ENCODE measurements at places on chromosomes 6 and 20.

DNA sequence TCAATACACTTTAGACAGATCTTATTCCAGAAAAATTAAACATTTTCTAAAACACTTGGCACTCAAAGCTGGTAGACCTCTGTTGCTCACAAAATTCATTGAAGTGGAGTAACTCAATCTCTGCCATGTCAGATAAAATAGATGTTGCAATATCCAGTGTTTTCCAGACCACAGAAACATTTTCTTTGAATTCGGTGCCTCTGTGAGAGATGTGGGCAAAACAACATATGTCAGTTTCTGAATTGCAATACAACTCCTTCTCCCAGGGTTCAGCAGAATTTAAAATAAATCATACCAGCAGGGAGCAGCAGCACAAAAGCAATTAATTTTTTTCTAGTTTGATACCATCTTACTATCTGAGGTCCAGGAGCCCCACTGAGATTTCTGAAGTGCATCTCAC, 11.3 kb upstream of the PKHD1 start:
- DNase-seq: no peak

GRCh38 chr6:14386263-14386662, 268.7 kb downstream of the CD83 start:
- DNase-seq: no peak

GRCh38 chr6:107056796-107057195, 28.8 kb downstream of the MTRES1 start:
- DNase-seq: no peak

GRCh38 chr6:165562421-165563090, 100.5 kb downstream of the PDE10A start:
- DNase-seq: no peak

- peak; percentile 20 for DNase-seq
These were observed 279.8 kb downstream of the EPHA7 start for GRCh38 chr6:93139408-93140081.

DNA sequence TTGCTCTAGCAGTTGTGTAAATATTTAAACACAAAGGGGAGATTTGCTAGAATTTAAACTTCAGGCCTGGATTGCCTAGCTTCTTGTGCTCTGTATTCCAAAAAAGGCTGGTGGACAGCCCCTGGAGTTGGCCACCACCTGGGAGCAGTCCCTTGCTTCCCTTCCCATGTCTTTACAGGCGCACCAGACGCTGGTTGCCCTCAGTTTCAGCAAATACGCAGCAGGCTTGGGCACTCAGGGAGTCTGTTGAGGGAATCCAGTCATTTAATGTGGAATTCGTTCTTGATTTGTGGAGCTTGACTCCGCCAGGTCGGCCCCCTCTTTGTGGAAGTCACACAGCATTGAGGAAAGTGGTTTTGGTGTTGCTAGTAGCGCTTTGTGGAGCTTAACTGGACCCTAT, 156.8 kb downstream of the DTNBP1 start:
- DNase-seq: no peak

DNA sequence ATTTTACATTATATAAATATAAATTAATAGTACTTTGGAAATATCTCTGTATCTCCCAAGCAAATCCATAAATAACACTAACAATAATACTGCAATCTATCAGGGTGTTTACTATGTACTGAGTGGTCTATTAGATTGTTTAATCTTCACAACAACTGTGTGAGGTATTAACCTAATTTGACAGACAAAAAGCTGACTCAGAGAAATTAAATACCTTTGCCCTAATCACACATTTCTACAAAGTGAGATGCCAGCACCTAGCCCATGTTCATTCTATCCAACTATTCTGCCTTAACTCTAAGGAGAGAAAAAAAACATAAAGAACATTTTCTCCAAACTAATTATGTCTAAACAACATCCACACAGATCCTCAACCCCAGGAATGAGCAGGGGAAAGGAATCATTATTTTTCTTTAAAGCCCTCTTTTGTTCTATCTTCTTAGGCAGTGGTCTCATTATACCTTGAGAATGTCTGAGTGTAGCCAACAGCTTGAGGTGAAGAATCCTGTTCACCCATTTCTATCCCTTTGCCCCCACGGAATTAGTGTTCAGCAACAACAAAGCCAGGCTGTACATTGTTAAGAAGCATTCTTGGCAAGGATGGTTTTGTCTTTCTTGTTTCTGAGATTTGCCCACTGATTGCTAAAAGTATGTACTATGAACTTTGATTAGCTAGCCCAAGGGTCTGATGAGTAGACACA, 42.7 kb downstream of the PRL start:
- no peak for DNase-seq

- DNase-seq: peak; percentile 2
These were observed at the start of gene TSHZ2 for GRCh38 chr20:52972190-52972937. TSS of gene TSHZ2 (plus strand) at chr20:52972358. CDS start at chr20:52973294, 936 bp downstream.

DNA sequence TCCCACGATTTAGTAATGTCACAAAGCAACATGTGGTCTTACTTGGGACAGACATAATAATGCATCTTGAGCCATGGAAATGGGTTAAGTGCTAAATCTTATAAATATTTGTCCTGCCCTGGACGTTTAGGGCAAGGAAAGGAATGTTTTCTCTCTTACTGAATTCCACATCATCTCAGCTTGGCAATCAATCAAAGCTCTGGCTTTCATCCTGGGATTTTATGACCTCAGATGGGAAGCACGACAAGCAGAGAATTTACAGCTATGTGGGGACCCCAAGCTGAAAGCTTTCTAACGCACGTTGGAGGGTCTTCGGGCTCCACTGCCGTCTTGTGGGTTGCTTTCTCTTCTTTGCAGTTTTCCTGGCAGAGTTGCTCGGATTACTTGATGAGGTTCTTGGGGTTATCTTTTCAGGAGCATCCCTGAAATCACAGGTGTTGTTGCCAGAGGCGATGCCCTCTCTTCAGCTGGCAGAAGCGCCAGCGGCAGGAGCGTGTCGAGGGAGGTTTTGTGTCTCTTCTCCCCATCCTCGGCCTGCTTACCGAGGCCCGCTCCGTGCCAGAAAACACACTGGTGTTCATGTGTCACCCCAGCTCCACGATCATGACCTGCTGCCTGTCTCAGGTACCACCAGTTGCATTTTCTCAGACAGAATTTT, 73.4 kb upstream of the FRMD1 start:
- DNase-seq: no peak

GRCh38 chr20:20823476-20823881, 111.0 kb upstream of the RALGAPA2 start:
- DNase-seq: no peak

DNA sequence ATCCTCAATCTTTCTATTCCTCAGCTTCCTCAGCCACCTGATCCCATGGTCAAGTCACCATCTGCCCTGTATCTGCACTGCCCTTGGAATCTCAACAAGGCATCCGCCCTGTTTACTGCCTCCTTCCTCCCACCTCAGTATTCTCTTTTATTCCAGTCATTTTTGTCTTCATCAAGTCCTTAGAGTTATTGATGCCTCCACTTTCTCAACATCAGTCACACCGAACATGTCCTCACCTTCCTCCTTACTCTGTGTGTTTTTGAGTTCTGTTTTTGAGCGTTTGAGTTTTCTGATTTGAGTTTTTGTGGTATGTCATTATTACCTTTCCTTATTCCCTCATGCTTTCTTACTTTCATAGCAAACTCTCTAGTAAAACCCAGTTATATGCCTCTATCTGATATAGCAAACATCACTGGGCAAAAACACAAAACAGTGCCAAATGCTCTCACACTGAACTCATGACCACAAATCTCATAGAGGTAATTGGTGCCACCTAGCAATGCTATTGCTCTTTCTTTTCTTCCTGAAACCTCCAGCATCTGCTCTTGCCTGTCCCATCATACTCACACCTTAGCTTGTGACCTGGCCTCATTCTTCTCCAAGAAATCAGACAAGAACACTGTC, 11.8 kb upstream of the GNRH2 start:
- DNase-seq: no peak

GRCh38 chr6:44377484-44377883, 10.0 kb upstream of the CDC5L start:
- no peak for DNase-seq

GRCh38 chr6:41427642-41428335, 92.4 kb downstream of the NCR2 start:
- no peak for DNase-seq

GRCh38 chr20:33391722-33392415, 9.4 kb downstream of the CDK5RAP1 start:
- no peak for DNase-seq

GRCh38 chr6:5373430-5373829, 112.1 kb downstream of the FARS2 start:
- no peak for DNase-seq

DNA sequence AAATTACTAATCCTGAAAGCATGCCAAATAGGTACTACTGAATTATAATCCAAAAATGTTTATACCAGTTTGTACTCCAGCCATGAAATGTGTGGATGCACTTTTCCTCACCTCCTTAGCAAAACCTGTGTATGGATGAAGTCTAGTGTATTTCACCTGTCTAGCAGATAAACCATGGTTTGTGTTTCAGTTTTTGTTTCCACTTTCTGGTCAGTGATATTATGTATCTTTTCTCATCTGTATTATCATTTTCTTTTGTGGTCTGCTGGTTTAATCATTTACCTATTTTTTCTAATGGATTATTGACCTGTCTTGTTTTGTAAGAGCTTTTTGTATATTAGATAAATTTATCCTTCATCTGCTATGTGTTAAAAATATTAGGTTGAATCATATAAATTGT, 41.0 kb upstream of the TMEM217 start:
- no peak for DNase-seq

DNA sequence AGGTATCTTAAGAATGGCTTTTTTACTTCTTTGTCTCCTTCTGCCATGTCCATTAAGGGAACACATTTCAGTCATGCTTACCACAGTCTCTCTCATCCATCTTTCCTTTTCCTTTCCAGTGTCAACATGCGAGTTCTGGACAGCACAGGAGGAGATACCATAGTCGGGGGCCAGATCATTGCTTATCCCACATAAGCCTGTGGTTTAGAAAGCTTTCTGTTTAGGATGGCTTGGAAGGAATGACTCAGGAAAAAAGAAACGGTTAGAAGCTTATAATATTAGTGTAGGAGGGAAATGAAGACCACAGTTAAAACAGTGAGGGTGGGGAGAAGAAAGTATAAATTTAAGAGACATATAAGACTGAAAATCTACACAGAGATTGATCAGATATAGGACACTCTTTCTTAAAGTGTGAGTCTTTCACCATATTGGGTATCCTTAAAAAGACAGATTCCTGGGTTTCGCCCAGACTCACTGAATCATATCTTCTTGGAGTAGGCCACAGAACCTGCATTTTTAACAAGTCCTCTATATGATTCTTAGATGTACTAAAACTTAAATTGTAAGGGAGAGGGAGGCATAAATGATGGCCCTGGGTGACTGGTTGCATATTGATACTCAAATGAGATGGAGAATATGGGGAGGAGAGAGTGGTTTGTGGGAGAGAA, 36.1 kb downstream of the DSE start:
- DNase-seq: no peak

DNA sequence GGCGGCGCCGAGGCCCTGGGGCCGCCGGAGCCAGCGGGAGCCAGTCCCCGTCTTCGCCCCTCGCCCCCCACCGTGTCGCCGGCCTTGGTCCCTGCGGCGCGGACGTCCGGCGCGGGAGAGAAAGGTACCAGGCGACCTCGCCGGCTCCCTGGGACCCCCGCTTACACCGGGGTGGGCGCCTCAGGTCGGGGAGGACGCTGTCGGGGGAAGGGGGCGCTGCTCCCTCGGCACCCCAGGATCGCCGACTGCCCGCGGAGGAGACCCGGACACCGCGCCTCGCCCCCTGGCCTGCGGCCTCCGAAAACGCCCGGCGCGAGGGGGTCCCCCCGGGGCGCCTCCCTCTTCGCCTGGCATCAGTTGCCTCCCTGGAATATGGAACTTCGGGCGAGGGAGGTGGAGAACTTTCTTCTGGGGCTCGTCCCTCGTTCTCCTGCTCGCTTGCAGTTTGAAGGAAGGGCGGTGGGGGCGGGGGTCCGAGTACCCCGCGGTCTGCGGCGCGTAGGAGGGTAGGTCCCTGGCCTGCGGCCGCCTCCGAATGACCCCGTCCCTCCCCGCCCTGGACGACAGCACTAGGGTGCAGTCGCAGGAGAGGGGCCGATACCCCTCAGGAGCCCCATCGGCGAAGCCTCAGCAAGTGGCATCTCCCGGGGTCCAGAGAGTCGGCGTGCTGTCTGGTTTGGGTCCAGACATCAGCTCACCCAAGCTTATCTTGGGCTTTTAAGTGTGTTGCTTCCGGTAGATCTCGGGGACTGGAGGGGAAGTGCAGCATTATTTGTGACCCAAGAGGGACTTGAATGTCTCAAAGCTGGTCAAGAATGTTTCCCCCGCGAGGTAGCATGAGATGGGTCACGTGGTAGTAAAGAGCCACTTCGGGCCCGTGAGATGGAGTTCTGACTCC, 549 bp downstream of the ANKRD6 start:
- DNase-seq: peak; percentile 75

GRCh38 chr6:158654960-158655489, 5.2 kb downstream of the SYTL3 start:
- no peak for DNase-seq

GRCh38 chr6:11975353-11975977, 36.6 kb upstream of the HIVEP1 start:
- peak; percentile 88 for DNase-seq

GRCh38 chr6:149247385-149247763, 70.1 kb upstream of the TAB2 start:
- DNase-seq: no peak

DNA sequence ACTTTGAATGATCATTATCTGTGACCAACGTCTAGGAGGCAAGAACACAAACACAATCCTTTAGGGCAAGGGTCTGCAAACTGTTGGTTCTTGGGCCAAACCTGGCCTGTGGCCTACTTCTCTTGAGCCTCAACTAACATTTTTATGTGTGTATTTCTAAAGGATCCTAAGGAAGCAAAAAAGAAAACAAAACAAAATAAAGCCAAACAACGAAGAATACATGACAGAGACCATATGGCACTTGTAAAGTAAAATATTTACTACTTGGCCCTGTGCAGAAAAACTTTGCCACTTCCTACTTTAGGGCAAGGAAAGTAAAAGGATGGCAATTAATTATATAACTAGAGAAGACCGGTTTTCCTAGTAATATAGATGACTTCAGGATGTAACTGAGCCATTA, 1056.2 kb downstream of the EPHA7 start:
- DNase-seq: no peak

DNA sequence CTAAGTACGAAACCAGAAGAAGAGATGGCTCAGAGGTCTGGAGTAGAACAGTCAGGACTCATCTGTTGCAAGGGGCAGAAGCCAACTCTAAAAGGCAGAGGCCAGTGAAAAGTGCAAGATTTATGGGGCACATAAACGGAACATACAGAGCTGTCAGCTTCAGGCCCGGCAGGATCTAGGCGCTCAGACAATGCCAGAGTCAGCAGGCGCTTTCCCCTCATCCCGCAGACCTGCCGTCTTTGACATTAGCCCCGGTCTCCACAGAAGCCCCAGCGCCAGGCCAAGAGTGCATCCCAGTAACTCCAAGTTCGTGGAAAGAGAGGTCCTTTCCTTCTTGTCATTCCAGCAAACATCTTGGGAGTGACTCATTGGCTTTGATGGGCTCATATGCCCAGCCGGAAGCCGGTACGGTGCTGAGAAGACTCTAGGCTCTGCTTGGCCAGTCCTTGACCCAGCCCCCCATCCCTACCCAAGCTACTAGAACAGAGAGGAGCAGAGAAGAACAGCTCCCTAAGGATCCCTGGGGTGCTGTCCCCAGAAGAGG, 260.9 kb downstream of the TAF4 start:
- DNase-seq: no peak

GRCh38 chr6:14165091-14165490, 47.5 kb downstream of the CD83 start:
- DNase-seq: no peak

GRCh38 chr6:87066449-87067333, 28.2 kb downstream of the CGA start:
- DNase-seq: peak; percentile 84

All from GM12865 (cell line).